AG04449 (cell line): ENCODE measurements at places on chromosomes 13 and 19.

DNA sequence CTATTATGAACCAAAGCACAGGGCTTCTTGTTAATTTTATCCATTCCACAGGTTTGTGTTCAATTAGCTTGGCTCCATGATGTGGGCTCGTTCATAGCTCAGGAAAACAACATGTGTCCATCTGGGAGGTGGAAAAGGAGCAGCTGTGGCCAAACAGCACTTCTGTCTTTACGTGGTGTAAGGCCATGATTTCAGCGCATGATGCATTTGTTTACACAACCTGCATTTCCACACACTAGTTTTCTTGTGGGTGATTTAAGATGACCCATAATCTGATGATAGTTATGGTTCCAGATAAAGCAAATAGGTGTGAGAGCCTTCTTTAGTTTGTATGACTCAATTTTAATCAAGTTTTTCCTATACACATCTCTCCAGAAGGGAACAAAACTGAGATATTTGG lies 101.7 kb downstream of the TNFRSF19 start:
- DNase-seq, result no peak

GRCh38 chr19:10270616-10271394 lies at the start of gene ICAM1:
Gene ICAM1, plus strand, starts transcription at chr19:10271120. Its CDS starts 40 bp downstream, at chr19:10271160.
- no peak for DNase-seq

DNA sequence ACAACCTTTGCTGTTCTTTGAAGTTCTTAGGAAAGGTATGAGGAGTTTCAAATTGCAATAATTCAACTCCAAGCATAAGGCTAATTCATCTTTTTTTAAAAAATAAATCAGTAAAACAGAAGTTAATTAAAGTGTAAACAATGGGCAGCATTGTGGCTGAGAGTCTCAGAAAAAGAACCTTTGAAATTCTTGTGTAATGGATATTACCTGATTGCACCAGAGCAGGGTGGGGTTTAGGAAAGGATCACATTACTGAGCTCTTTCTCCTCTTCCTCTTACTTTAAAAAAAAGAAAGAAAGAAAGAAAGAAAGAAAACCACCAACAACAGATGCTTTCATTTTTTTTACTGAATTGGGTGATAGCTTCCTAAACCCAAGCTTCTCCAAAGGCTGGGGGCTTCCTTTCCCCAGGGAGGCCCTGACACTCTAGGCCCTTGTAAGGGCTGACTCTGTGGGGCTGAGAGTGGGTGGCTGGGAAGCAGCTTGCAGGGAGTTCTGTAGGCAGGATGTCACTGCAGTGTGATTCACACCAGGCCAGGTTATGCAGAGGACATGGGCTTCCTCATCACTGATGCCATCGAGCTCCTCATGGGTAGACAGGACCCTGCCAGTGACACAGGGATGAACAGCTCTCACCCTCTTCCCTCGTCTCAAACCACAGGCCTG lies 564.5 kb downstream of the FGF9 start:
- DNase-seq, result no peak

GRCh38 chr13:33284916-33285315 lies 639 bp downstream of the STARD13 start:
- DNase-seq, result no peak

DNA sequence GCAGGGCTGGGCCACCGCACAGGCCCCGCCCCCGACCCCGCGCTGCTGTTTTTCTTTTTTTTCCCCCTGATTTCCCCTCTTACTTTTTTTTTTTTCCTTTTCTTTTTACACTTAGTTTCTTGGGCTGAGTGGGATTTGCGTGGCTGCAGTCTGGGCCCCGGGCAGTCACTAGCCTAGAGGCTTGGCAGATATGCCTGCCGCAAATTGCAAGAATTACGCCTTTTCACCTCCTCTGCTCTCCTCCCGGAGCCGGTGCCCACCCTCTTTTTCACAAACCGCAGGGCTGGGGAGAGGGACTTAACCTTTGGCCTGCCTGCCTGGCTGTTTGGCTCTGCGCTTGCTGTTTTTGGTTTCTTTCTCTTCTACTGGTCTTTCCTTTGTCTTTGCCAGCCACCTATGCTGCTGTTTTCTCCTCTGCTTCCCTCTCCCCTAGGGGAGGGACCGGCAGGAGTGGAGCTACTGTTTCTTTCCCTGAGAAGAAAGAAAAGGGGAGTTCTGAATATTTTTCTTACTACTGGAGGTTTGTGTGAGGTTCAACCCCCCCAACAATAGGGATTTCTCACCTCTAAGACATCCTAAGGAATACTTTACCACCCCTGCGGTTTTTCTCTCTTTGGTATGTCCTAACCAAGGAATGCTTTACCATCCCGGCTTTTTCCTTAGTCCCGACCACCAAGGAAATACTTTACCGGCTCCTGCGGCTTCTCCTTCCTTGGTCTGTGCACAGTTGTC lies 11.0 kb downstream of the ZNF552 start:
- peak; percentile 77 for DNase-seq

DNA sequence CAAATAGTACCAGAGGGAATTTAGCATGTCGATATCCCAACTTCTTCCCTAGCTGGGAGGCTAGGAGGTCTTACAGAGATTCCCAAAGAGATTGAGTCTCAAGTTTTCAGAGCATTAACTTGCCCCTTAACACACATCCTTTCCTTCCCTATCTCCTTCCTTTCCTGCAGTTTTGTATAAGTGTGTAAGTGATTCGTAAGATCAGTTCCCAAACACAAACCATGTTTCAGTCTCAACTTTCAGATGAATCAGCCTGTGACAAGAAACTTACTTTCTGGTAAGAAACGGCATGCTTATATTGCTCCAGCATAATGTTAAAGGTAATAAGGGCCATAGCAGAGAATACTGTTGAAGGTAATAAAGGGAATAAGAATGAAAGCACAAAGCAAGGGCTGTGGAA lies 472.2 kb downstream of the LIG4 start:
- no peak for DNase-seq

GRCh38 chr19:49205114-49205513 lies 47.5 kb downstream of the TRPM4 start:
- DNase-seq, result no peak

DNA sequence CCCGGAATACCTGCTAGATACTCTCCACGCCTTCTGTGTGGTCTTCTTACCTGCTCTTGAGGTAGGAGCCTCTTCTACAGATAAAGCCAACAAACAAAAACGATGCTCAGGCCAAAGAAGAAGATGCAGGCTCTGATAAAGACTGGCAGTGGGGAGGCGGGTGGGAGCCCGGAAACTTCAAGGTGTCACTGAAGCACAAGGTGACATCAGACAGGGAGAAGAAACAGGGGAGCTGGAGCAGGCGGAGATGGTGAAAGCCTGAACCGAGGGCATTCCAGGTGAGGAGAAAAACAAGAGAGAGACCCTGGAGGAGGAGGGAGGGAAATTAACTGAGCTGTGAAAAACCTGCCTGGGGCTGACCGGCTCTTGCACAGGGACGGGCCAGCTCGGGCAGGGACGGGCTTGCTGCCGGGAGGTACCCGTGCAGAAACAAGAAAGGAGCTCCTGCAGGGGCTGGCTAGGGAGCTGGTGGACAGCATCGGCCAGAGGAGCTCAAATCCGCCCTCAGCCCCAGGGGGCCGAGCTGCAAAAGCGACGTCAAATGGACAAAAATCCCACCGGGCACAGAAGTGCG lies 19.0 kb downstream of the GNG7 start:
- DNase-seq, result no peak

- DNase-seq, result no peak
Observed at GRCh38 chr13:70585109-70585508, 476.9 kb upstream of the KLHL1 start.

GRCh38 chr13:32663660-32664059 lies 77.4 kb downstream of the PDS5B start:
- DNase-seq, result no peak

DNA sequence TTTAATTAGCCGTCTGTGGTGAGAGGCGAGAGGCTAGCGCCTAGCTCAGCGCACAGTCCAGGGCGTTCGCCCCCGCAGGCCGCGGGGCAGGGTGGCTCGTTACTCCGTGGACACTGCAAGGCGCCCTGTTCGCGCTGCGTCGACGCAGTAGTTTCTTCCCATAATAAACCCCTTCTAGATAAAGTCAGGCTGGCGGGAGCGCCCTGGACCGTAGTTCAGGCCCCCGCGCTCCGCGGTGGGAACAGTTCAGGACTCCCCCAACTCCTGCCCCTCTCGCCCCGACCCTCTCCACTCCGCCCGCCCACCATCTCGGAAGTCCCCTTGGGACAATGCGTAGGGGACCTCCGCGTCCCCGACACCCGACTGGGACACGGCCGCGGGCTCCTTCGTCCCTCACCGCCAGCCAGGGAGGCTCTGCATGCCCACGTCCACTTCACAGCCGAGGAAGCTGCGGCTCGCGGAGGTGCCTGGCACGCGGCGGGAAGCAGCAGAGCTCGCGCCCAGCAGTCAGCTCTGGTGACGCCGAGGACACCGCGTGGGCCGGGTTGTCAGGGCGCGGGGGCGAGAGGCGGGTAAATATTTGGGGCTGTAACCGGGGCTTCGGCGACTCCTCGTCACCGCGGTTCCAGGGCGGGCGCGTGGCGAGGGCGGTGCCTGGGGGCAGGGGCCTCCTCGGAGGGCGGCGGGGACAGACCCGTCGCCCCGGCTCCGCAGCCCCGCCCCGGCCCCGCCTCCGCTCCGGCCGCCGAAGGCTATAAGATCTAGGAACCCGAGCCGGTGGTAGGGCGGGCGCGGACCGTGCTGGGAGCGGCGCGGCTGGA lies at the start of gene RGCC:
RGCC (plus strand) TSS at position 783 of the 821 bp plus-strand sequence. CDS start 158 bp downstream, outside the sequence.
- DNase-seq, result no peak
